Right lobe of liver (tissue), 6 donors: ENCODE measurements at places on chromosomes 3 and 15. TPM values are rescaled to one million over a fixed set of nuclear protein-coding genes. Genes with fewer than 3 reads are reported as not detected.

Gene GPR62
- total RNA-seq: not detected

Gene MKRN2OS
- total RNA-seq: not detected

DNA sequence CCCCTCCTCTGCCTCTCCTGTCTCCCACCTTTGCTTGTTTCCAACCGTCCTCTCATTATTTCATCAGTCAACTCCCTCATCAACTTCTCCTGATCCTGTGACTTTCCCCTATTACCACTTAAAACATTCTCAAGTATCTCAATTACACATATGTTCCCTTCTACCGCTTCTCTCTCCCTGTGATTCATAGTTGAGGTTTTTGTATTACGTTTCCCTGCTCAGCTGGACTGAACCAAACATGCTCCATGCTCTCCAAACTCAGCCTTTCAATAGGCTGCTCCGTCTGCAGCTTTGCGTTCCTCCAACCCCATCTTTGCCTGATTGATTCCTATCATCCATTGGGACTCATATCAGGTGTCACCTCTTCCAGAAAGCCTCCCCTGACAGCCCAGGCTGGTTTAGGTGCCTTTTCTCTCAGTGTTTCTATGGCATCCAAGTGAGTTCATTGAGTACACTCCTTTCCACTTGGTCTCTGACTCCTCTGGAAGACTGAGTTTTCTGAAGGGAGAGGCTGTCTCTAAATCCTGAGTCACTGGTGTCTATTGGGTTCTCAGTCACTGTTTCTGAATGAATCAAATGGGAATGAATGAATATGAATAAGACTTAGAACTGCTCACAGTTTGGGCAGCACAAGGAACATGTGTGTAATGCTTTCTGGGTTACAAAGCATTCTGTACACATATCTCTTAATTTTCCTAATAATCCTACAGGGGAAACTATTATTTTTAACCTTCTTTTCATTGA lies 56.4 kb downstream of the PLD1 start:
- H3K27ac ChIP-seq: no peak overlapping the region
- H3K4me1 ChIP-seq: no peaks in the 10 kb centered on the region
- H3K4me3 ChIP-seq: no peak overlapping the region
- DNase-seq: no peak
- H3K36me3 ChIP-seq: no peaks in the 10 kb centered on the region

Gene ST8SIA2
- not detected for total RNA-seq

- no peak for DNase-seq
- H3K36me3 ChIP-seq: no peaks in the 10 kb centered on the region
- H3K27me3 ChIP-seq: no peaks in the 10 kb centered on the region
- H3K27ac ChIP-seq: no peak overlapping the region
Measured at GRCh38 chr3:176202652-176203051, 994.6 kb downstream of the TBL1XR1 start.
